ENCODE measurements at places on chromosomes 3 and 15.

- DNase-seq, result no peak
These were observed 238.0 kb downstream of the CACNA2D3 start for GRCh38 chr3:54360320-54360719.

GRCh38 chr3:161914703-161915417, 418.3 kb downstream of the OTOL1 start:
- DNase-seq, result peak; percentile 16

DNA sequence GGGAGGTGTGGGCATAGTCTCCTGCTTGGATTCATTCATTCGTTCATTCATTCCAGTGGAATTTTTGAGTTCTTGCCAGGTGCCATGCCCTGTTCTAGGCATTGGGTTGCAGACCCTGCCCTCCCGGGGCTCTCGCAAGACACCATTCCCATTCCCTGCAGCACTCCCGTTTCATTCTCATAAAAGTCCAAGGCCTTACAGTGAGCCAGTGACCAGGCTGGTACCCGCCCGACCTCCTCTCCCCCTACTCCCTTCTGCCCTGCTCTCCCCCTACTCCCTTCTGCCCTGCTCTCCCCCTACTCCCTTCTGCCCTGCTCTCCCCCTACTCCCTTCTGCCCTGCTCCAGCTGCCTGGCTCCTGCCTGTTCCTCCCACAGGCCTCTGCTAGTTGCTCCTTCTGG, 41.9 kb downstream of the AMOTL2 start:
- no peak for DNase-seq

- DNase-seq, result no peak
These were observed 51.9 kb upstream of the GAP43 start for GRCh38 chr3:115571413-115571812.

- no peak for DNase-seq
These were observed 428.8 kb upstream of the ONECUT1 start for GRCh38 chr15:53218666-53219580.

GRCh38 chr15:60002528-60003218, 1.4 kb upstream of the FOXB1 start:
- DNase-seq, result no peak
